ENCODE measurements at places on chromosomes 16 and 17.
A peak's percentile ranks its signal among the peaks of the same experiment; 100 is the strongest.

DNA sequence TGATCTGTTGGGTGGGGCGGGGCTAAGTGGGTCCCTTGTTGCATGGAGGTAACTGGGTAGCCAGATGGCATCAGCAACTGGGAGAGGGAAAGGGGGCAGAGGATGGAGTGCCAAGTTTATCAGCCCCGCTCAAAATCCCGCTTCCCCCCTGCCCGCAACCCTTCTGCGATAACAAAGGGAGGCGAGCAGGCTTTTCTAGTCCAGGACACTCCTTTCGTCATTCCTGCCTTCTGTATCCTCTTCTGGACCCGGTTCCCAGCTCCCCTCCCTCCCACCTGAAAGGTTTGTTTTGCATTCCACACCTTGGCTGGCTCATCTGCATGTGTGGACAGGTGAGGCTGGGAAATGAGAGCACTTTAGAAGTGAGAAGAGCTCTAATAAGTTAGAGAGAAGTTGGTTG lies 53.3 kb downstream of the HLF start:
- no peak for DNase-seq

- DNase-seq, result no peak
Measured at GRCh38 chr17:19678581-19679453, 30.3 kb downstream of the ALDH3A2 start.

- DNase-seq, result no peak
Measured at GRCh38 chr16:81277541-81278080, 37.2 kb upstream of the GAN start.

- DNase-seq, result no peak
Measured at GRCh38 chr16:4380119-4381063, 8.7 kb downstream of the VASN start.

- peak; percentile 50 for DNase-seq
Measured at GRCh38 chr16:19502395-19503131, 19.3 kb downstream of the GDE1 start.

DNA sequence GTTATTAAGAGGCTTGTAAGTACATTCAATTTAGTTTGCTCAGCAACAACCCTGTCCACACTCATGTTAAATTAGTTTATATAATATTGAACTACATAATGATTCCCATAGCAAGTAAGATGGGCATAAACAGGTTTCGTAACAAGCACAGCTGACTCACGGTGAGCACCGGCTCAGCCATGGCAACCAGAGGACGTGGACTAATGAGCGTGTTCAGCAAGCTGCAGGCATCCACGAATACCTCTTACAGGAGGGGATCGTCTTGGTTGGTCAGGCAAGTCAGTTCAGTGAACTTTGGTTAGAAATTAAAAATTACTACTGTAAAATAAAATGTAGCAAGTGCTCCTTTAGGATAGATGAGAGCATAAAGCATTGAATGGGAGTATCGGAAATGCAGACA lies 58.4 kb downstream of the ELAC2 start:
- DNase-seq, result no peak

- no peak for DNase-seq
Measured at GRCh38 chr17:73888862-73889261, 244.6 kb upstream of the SDK2 start.

DNA sequence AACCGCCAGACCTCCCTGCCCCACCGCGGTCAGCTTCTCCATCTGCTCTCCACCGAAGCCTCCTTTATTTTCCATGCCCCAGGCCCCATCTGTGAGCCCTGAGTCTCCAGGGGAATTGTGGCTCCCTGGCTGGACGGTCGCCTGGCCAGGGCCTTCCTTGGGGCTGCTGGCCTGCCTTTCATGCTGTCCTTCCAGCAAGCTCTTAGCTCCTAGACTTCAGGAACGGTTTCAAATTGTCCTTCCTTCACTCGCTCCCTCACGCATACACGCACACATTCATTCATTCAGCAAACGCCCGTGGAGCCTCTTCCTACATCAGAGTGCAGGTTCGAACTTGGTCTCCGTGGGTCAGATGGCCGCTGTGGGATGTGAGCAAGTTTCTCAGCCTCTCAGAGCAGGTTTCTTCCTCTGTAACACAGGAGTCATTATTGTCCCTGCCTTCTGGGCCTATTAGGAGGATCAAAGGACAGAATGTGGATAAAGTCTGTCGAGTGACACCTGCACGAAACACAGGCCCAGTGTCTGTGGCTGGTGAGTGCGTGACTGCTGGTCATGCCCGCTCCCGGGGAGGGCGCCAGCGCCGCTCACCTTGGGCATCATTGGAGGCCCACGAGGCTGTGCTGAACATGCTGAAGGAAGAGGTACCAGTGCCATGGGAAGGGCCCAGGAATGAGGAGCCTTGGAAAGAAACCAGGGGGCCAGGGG lies 18.7 kb upstream of the GSE1 start:
- no peak for DNase-seq

- no peak for DNase-seq
Measured at GRCh38 chr17:56653877-56654276, 60.4 kb downstream of the NOG start.

DNA sequence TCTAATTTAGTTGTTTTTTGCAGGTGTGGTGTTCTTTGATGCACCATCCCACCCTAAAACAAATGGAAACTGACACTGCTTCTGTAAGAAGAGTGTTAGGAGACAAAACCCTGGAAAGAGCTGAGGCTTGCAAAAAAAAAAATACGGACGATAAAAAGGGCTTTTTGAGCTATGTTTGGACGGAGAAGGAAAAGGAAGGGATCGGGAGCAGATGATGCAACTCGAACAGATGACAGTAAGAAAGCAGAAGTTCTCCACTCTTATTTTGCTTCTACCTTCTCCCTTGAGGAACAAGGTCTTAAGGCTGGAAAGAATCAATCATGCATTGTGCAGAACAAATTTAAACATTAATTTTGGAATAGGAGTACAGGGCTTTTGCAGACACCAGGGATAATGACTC lies 136.7 kb downstream of the MAF start:
- no peak for DNase-seq

DNA sequence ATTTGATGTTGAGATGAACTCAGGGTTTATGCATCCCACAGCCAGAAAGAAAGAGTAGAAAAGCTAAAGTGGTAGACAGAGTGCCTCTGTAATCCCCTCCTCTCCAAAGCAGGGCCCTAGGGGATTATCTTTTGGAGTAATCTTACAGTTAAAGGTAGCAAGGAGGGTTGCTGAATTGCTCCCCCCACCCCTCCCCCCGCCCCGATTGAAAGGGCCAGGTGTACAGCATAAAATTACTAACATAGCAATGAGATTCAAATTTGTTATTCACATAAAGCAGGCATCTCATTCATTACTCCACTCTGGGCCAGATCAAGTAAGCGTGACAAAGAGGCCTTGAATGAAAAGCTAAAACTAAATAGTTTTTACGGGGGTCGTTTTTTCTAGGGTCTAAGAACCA lies 72.7 kb downstream of the STH start:
- no peak for DNase-seq

GRCh38 chr16:56237451-56237930 lies 46.2 kb downstream of the GNAO1 start:
- no peak for DNase-seq

Measured in anterior cingulate cortex (tissue), 58 donors.